SHP77 treated with DMSO at 0.1 percent for 48 hours (cell line): ENCODE measurements at places on chromosomes 4 and X.

GRCh38 chr4:62709618-62710252, 1509.6 kb downstream of the ADGRL3 start:
- DNase-seq: peak; percentile 62

DNA sequence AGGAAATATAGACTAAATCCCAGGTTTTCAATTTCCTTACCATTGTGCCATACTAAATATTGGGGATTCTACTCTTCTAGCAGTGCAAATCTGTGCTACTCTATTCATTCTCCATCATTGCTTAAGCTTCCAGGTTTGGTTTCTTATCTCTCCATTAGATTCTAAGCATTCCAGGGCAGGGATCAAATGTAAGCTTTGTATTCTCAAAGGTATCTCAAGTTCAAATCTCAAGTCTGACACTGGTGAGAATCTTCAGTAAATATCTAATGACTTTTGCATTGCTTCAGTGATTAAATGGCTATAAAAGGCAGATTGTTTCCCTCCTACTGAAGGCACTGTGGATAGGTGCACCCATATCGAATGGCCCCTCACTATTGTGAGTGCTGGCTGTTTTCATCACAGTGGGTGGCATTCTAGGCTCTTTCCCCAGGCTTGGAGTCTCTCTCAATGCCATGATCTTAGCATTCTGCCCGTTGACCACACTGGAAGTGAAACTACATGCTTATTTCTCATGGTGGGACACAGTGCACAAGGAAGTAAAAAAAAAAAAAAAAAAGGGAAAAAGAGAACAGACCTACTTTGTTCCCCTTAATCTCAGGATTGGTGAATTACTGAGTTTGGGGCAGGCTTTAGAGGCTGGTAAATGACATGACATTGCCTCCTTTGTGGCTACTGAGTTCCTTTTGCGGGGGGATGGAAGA, 28.7 kb downstream of the FAM9C start:
- DNase-seq: no peak

GRCh38 chr4:11732155-11732554, 303.5 kb upstream of the HS3ST1 start:
- no peak for DNase-seq

DNA sequence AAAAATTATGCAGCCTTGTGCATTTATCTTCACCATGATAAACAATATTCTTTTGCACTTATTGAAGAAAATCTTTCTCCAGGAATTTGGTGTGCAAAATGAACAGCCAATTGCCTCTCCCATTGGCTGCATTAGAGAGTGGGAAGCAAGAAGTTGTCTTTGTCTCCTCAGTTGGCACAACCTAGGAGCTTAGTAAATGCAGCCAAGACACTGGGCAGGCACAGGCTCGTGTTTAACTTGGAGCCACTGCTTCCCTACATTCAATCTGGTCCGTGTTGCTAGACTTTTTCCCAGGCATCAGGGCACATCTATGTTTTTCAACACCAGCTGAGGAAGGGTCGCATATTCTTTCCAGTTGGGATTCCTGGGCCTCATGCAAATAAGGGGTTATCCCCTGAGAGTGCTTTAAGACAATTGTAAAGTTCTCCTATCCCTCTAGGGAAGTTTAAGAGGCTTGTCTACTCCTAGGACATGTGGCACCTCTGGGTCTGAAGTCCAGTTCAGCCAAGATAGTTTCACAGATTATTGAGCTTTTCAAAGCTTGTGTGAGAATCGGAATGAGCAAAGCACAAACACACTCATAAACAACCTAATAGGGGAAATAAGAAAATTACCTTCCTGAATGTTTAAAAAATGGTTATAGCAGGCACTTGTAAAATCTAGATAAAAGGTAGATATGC, 31.8 kb upstream of the SRD5A3 start:
- DNase-seq: no peak

- DNase-seq: no peak
Measured at GRCh38 chrX:13703589-13703988, 14.7 kb downstream of the RAB9A start.

GRCh38 chr4:14280567-14280966, 653.0 kb upstream of the BOD1L1 start:
- DNase-seq: no peak

- no peak for DNase-seq
Measured at GRCh38 chr4:180356766-180357165, 1886.4 kb upstream of the TENM3 start.

DNA sequence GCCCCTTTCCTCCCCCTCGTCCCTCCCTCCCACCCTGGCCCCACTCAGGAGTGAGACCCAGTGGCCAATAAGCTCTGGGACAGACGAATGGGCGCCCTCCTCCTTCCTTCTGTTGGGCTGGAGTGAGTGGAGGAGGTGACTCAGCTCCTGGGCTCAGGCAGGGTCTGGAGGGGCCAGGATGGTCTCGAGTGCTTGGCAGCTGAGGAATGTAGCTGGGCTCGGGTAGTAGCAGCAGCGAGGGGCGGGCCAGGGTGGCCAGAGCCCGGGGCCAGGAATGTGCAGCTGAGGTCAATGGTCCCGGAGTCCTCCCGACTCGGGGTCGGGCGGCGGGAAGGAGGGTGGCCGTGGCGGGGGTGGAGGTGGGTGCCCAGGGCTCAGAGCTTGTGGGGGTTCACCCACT, 15.0 kb downstream of the G6PD start:
- no peak for DNase-seq

- no peak for DNase-seq
Measured at GRCh38 chr4:37732526-37733186, 46.5 kb upstream of the RELL1 start.

GRCh38 chr4:14749910-14750309, 252.4 kb upstream of the CPEB2 start:
- peak; percentile 0 for DNase-seq

- no peak for DNase-seq
Measured at GRCh38 chr4:85787133-85787532, 312.2 kb downstream of the ARHGAP24 start.

DNA sequence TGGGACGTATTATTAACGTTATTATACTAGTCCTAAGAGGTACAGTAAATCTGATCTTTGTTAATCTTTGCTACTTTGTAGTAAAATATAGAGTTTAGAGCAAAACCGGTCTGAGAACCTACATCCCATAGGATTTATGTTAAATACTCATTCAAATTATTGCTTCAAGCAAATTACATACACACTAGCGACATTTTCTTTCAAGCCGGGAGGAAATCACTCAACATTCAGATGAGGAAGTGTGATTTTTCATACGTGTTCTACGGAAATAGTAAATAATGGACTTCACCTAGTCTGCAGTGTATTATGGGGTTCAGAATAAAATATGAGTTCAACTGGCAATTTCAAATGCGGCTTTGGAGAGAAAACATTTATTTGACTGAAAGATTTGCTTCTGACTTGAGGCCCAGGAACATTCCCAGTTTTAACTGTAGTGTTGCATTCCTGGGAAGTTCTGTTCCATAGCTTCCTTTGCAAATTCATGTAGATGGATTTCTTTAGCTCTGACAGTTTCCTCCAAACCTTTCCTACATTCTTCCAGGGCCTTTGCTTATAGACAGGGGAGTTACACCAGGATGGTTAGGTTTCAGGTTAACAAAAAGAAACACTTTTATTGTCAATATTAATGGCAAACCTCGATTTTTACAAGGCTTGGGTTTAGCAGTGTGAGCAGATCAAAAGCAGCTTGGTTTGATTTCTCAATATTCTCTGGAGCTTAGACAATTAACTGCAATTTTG, 5.3 kb upstream of the HAND2 start:
- no peak for DNase-seq

DNA sequence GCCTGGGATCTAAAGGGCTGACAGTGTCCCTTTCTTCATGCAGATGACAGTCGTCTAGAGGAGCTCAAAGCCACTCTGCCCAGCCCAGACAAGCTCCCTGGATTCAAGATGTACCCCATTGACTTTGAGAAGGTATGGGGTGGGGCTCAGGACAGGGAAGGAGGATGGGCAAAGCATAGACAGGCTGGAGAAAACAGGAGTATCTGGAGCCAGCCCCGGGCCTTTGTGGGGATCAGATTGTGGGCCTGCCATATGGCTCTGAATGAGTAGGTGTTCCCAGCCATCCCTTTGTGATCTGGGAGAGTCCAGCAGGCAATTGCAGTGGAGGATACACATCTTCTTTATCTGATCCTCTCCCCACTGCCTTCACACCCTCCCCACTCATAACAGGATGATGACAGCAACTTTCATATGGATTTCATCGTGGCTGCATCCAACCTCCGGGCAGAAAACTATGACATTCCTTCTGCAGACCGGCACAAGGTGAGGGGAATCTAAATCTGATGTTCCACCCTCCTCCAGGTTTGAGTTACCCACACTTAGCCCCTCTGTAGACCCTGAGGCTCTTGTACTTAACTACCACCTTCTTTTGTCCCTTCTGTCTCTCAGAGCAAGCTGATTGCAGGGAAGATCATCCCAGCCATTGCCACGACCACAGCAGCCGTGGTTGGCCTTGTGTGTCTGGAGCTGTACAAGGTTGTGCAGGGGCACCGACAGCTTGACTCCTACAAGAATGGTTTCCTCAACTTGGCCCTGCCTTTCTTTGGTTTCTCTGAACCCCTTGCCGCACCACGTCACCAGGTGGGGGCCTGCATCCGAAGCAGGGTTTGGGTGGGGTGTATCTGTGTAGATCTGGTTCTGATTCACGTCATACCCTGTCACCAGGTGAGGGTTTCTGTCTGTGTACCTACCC, 5.8 kb upstream of the CDK16 start:
- DNase-seq: no peak

- no peak for DNase-seq
Measured at GRCh38 chr4:25865586-25865985, 2.8 kb upstream of the SEL1L3 start.

GRCh38 chrX:79366873-79367749, at the start of gene ITM2A:
Gene ITM2A, minus strand, starts transcription at chrX:79367334. Its CDS starts 119 bp downstream, at chrX:79367215.
- no peak for DNase-seq

GRCh38 chr4:22932326-22932725, 239.6 kb downstream of the GBA3 start:
- no peak for DNase-seq

DNA sequence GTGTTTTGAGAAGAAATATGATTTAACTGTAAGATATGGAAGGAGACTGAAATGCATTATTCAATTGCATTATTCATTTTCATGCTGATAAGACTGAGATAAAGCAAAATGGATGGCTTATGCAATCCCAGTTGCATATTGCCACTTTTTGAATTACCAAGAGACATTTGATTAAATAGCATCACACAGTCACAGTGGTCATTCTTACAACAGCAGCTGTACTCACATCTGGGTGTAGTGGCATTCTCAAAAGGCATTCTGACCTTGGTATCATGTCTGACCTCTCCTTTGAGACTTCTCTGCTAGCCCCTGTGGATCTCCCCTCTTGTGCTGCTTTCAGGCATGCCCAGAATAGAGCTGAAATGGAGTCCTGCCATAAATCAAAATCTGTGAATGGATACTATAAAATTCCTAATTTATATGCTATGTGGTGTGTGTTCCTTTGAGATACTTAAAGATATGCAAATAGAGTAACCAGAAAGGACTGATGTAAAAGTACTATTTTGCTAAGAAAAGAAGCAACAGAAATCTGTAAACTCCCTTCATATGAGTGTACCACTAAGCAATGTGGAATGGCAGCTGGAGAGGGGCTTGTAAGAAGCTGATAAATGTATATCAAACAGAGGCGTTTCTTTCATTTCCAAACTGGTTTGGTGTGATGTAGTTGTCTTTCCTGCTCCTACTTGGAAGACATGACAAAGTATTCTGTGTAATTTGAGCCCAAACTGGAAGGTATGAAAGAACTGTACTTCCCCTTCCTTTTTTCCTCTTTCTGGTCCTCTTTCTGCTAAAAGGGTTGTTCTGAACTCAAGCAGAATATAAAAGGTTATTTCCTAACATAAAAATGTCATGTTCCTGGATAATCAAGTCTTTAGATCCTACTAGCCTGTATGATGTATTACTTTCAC, 25.4 kb upstream of the METAP1 start:
- DNase-seq: no peak

GRCh38 chr4:55348466-55348865, 2.4 kb downstream of the SRD5A3 start:
- DNase-seq: no peak

GRCh38 chr4:98203332-98204235, 57.6 kb upstream of the RAP1GDS1 start:
- DNase-seq: no peak

DNA sequence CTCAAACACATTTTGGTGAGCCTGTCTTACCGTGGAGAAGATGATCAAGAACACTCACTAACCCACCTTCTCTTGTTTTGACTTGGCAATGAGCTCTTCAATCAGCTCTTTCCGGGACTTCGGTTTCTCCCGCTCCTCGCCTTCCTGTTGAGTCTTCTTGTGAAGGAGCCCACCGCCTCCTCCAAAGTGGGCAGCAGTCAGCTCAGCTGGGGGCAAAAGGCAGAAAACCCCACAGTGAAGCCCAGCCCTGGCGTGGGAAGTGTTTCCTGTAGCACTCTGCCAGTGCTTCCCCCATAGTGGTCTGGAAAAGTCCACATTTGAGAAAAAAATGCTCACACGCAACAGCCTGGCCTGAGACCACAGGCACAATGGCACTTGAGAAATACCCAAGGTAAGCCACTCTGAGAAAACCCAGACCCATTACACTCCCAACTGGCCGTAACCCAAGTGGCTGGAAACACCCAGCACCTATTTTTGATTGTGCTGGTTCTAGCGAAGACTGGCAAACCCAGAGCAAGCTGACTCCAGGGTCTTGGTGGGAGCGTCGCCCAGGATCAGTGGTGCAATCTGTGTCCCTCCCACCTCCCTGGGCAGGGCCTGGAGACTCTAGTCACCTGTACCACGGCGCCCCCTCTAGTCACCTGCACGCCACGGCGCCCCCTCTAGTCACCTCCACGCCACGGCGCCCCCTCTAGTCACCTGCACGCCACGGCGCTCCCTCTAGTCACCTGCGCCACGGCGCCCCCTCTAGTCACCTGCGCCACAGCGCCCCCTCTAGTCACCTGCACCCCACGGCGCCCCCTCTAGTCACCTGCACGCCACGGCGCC, 8.6 kb downstream of the NOP14 start:
- no peak for DNase-seq

DNA sequence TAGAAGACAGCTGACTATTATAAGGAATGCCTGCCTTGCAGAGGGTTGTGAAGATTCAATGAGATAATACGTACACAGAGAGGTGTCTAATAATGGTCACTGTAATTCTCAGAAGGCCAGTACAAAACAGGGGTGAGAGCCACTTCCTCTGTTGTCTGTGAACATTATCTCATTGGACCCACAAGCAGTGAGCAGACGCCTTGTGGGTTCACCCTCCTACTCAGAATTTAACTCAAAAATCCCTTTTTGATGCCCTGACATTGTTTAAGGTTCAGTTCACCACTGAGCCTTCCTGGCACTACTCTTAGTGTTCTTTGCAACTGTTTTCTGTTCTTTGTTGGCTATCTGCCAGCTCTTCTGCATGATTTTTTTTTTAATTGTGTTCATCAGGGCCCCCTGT, 467.4 kb downstream of the BCOR start:
- DNase-seq: no peak
